ENCODE measurements at places on chromosomes 3 and 15.

GRCh38 chr3:134300520-134300919 lies 49.9 kb upstream of the RYK start:
- DNase-seq, result no peak

- DNase-seq, result no peak
Observed at GRCh38 chr3:151142929-151143328, 57.5 kb downstream of the MED12L start.

GRCh38 chr3:165522386-165522785 lies 314.8 kb downstream of the BCHE start:
- no peak for DNase-seq

DNA sequence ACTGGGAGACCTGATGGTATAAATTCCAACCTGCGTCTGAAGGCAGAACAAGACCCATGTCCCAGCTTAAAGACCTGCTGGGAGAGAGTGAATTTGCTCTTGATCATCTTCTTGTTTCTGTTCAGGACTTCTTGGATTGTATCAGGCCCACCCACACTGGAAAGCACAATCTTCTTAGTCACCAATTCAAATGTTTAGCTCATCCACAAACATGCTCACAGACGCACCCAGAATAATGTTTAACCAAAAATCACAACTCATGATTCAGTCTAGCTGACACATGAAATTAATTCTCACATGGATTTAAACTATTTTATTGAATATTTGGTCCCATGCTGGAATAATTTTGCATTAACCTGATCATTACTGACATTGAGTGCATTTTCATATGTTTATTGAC lies 37.8 kb upstream of the GOLGA6L2 start:
- DNase-seq, result no peak

GRCh38 chr3:69590111-69590510 lies 149.2 kb upstream of the MITF start:
- no peak for DNase-seq

GRCh38 chr3:195131176-195131575 lies 139.8 kb downstream of the XXYLT1 start:
- no peak for DNase-seq

DNA sequence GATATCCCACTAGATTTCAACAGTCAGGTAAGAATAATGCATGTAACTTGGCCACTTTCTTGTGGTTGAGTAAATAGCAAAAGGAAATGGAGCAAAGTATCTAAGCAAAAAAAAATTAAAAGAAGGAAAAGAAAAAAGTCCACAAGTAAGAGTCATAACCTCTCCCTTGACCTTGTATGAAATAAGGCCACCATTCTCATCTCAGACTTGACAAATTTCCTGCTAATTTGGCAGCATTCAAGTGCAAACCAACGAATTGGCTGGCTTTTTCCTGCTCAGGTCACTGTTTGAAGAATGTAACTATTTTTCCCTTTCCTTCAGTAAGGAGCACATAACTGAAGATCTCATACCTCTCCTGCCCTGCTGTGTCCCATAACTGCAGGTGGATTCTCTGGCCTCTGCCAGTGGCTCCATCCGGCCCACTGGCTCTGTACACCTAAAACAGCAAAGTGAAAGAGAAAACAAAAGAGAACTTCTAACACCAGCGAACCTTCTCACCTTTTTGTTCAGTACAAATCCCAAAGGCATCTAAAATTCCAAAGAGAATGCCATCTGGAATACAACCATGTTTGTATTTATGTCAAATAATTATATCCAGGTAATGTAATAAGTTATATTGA lies 33.4 kb upstream of the RSL24D1 start:
- no peak for DNase-seq

DNA sequence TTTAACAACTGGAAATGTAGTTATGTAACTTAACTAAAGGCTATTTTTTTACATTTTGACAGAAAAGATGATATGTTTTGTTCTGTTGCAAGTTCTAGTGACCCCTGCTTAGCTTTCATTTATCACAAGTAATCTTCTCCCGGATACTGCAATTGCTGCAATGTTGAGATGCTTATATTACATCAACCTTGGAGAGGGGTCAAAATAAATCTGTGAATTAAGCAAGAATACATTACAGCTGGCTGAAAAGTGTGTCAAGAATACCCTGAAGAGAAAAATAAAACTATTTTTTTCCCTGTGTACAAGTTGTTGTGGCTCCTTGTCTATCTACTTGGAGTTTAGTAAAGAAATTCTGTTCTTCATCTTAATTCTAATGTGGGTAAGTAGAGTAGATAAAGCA lies 232.1 kb upstream of the GOLIM4 start:
- DNase-seq, result no peak

DNA sequence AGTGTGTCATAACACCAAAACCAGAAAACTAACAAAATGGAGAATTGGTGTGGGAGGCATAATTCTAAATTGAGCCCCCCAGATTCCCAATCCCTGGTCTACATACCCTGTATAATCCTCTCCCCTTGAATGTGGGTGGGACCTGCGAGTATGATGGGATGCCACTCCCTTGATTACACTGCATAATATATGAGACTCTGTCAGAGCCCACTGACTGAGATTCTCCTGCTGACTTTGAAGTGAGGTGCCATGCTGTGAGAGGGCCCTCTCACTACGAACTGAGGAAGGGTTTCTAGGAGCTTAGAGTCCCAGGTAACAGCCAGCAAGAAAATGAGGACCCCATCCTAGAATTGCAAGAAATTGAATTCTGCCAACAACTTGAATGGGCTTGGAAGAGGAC lies 49.5 kb downstream of the GPR176 start:
- DNase-seq, result no peak

DNA sequence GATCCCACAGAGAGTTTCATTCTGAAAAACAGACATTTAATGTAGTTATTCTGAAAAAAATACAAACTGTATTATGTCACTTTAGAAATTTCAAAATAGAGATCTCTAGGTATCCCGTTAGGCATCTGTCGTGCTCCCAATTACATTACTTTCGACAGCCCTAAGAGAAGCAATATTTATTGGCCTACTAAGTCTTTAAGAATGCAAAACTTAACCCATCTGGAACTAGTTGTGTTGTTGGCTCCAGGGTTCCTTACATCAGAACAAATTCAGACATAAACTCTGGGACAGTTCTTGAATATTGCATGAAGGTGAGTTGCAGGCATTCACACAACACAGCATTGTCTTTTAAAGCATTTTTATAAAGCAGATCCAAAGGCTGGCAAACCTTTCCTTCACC lies 498.4 kb downstream of the FHIT start:
- peak; percentile 86 for DNase-seq

DNA sequence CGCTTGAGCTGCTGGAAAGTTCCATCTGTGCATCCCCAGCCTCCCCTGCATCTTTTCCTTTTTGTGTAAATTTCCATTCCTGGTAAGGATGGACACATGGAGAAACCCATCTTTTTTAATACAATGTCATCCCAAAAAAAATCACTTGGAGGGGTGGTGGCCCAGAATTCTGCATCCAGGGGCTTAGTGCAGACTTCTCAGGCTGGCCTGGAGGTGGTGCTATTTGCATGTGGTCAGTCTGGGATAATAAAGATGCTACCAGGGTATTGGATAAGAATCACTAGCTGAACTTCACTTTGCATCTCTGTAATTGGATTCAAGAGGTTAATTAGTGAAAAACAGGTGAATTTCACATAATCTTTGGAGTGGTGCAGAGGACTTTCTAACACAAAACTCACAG lies 1.8 kb upstream of the ZSCAN2 start:
- DNase-seq, result no peak

DNA sequence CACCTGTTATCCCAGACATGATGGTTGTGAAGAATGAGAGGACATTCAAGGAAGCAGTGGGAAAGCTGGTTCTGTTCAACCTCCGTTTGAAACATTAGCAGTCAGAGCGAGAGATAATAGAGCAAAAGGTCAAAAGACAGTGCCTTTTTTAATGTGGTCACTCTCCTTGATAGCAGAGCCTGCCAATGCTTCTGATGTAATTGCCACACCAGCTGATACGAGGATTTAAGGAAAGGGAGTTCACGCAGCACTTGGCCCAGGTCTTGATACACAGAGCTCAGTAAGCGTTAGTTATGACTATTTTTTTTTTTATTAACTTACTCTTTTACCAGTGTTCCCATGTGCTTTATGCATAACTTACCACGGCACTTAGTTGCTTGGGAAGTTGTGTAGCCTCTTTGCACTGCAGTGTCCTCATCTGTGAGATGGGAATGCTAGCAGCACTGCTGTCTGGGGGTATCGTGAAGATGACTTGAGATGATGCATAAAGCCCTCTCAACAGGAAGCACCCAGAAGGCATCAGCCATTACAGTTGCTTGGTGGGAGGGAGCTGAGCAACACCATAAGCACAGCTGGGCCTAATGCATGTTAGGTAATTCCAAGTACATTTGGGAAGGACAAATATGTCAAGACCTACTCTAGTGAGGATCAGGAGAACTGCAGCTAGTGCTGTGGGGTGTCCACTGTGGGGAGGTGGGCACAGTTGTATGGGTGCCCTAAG lies 123.3 kb upstream of the RASGRP1 start:
- DNase-seq, result no peak

DNA sequence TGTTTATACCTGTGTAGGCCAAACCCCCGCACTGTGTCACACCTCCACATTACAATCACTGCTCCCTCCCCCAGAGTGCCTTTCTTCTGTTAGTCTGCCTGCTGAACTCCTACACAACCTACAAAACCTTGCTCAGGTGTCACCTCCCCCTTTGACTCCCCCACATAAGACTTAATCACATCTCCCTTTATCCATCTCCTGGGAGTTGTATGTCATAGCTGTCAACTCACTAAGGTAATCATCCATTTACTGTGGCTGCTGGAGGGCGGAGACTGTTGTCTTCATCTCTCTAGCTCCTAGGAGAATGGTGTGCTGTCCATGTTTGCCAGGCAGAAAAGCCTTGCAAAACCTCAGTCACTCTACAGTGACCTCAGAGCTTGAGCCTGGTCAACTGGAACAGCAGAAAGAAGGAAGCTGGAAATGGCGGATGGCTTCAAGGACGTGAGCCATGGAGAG lies 43.8 kb downstream of the ZNF710 start:
- DNase-seq, result no peak
